ENCODE measurements at places on chromosomes 5 and 9.

GRCh38 chr5:132427281-132428146 lies 58.0 kb downstream of the SLC22A5 start:
- no peak for DNase-seq

DNA sequence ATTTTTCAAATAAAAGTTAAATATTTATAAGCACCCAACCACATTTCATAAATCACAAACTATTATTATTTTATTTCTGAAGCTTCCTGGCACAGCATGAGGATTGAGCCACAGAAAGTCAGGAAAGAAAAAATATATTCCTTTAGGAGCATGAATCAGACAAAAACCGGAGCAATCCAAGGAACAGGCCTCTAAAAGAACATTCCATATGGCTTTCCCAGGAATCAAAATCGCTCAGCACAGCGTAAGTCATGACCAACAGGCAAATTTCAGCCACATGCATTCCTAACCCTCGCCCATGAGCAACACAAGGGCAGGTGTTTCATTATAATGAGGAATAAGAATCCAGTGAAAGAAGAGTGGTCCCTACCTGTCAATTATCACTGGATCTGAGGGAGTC lies 26.7 kb downstream of the EBF1 start:
- no peak for DNase-seq

DNA sequence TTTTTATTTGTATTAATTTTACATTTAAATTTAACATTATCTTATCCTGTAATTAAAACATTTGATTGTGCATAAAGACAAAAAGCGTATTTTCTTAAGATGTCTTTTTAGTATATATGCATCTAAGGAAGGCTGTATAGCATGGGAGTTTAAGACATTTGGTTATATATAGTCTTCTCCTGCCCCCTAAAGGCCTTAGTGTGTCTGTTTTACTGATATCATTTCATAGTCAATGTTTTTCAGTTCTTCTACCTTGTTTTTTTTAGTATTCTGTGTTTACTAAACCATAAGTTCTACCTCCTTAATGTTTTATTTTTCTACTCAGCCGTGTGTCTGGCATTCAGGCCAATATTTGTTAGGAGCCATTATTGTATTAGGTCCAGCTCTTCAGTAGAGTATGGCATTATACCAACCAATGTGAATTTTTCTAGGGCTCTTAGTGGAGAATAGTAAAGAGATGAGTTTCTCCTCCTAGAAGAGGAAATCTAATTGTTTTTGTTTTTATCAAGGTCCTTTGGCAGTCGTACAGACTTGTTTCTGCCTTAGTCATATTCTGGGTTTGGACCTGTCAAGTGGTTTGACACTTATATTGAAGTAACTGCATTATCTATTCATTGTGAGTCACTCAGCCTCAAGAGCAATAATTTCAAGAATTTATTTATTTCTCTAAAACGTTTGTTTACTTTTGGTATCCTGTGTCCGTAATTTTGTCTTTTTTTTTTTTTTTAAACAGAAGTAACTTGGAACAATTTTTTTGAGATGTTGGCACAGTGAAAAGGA lies 74.8 kb downstream of the SLF1 start:
- no peak for DNase-seq

- DNase-seq = no peak
Observed at GRCh38 chr5:128318691-128319090, 219.4 kb downstream of the FBN2 start.

GRCh38 chr9:129338724-129339430 lies 160.8 kb upstream of the IER5L start:
- no peak for DNase-seq

GRCh38 chr9:81390792-81391456 lies 298.4 kb downstream of the TLE1 start:
- DNase-seq = no peak

DNA sequence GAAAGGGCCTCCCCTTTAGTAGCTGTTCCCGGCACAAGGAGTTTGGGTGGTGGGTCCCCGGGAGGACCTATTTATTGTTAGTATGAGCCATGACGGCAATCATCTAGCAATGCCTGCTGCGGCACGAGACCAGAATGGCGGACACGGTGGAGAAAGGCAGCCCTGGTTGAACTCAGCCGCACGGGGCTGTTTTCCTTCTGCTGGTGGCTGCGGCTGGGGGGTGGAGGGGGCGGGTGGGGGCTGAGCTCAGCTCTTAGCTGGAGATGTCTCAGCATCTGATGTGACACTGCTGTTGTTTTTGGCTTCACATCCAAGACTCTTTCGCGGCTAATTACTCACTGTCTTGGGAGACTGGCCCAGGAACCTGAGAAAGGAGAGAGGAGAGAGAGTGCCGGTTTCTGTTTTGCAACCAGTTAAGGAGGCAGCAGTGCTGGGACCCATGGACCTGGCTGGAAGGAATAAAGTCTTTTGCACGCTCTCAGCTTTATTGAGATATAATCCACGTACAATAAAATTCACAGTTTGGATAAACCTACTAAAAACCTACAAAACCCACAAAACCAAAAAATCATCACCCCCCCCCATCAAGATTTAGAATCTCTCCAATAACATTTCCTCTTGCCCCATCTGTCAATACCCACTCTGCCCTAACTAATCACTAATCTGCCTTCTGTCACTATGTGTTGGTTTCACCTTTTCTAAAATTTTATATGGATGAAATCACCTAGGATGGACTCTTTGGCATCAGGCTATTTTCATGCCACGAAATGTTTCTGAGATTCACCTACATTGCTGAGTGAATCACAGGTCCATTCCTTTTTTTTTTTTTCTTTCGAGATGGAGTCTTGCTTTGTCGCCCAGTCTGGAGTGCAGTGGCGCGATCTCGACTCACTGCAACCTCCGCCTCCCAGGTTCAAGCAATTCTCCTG lies 81.8 kb upstream of the NEURL1B start:
- no peak for DNase-seq

DNA sequence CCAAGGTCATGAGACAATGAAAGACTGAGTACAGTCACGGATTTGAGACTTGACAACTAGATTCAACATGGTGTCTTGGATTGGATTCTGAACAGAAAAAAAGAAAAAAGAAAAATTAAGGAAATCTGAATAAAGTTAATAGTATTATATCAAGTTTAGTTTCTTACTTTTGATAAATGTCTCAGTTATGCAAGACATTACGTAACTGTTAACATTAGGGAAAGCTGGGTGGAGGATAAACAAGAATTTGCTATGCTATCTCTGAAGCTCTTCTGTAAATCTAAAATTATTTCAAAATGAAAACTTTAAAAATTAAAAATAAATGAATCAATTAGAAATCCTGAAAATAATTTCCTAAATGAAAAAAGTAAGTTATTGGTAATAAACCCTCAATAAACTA lies 14.4 kb upstream of the DCAF12 start:
- DNase-seq = no peak

DNA sequence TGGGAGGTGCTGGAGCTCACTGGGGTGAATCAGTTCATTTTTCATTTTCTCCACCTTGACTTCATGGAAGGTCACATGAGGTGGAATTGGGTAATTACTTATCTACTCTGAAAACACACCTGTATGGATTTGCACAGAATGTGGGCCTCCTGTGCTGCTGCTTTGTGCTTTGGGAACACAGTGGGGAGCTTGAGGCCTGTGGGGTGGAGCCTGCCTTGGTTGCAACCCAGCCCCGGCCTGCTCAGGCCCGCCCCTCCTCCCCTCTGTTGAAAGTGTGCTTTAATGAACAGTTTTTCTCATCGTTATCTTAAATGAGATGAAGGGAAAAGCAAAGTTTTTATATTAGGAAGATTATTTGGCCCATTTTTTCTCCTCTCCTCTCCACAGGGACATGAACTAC lies 28.5 kb upstream of the DMRT3 start:
- DNase-seq = no peak

DNA sequence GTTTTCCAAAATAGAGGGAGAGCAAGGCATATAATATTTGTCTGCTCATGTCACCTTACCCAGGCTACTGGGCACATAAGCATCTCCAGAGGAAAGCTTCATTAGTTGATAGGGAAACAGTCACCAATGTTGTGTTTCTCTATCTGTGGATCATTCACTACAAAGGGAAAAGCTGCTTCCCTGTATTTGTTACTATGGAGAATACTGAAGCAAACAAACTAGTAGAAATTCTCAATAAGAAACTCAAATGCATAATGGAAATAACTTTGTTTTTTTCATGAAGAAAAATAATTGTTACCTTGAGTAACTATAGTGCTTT lies 138.2 kb downstream of the PCSK1 start:
- DNase-seq = no peak

DNA sequence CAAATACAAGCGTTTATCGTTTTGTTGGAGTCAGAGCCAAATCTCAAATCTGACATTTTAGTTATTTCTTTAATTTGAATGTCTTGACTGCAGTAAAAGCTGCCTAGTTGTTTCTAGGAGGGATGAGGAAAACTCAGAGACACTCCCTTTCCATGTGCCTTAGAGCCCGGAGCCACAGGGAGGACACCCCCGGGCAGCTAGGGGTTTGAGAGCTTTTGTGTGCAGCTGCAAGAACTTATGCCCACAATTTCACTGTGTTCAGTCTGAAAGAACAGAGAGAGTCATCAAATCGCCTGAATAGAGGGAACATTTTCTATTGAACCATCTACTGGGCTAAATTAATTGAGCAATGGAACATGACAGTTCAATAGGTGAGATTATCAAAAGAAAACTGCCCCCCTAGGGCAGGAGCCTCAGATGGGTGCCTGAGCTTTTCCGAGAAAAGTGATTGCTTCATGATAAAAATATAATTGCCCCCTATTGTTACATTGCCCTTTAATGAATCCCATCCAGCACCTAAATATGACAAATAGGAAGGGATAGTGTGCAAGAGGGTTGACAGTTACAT lies 709.3 kb upstream of the RGMB start:
- DNase-seq = no peak

GRCh38 chr5:175697846-175698245 lies 40.0 kb downstream of the HRH2 start:
- DNase-seq = no peak

DNA sequence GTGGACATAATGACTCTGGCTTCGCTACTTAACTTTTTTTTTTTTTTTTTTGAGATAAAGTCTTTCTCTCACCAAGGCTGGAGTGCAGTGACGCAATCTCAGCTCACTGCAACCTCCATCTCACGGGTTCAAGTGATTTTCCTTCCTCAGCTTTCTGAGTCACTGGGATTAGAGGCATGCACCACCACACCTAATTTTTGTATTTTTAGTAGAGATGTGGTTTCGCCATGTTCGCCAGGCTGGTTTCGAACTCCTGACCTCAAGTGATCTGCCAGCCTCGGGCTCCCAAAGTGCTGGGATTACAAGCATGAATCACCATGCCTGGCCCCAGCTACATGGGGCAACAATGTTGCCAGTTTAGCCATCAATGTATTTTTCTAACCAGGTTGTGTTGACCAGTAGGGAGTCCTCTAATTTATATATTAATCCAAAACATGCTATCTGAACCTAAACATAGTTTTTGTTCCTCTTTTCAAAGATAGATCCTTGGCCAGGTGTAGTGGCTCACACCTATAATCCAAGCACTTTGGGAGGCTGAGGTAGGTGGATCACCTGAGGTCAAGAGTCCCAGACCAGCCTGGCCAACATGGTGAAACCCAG lies 120.3 kb upstream of the LHFPL2 start:
- no peak for DNase-seq

- DNase-seq = no peak
Observed at GRCh38 chr9:105957830-105958229, 263.5 kb downstream of the TMEM38B start.

GRCh38 chr5:158264264-158264663 lies 405.3 kb upstream of the CLINT1 start:
- no peak for DNase-seq

GRCh38 chr5:1322955-1323802 lies 21.7 kb downstream of the CLPTM1L start:
- no peak for DNase-seq

- no peak for DNase-seq
Observed at GRCh38 chr5:6737043-6737941, 24.1 kb downstream of the TENT4A start.

GRCh38 chr5:147223343-147223742 lies 11.5 kb upstream of the STK32A start:
- DNase-seq = no peak

DNA sequence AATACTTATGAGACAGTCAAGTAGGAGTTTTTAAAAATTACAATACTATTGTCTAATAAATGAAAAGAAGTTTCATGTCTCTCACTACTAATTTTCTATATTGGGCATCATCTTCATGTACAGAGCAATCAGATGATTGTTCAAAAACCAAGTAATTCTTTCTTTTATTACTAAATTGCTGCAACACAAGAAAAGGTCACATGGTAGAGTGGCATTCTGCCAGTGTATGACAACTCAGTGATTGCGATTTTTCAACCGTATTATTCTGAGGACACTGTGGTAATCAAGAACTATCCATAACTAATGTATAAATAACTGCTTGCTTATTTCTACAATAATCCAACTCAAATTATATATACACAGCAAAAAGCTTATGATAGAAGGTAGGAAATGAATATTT lies 96.7 kb upstream of the GRHPR start:
- DNase-seq = no peak

- no peak for DNase-seq
Observed at GRCh38 chr9:29838491-29839020, 2265.3 kb upstream of the C9orf72 start.

DNA sequence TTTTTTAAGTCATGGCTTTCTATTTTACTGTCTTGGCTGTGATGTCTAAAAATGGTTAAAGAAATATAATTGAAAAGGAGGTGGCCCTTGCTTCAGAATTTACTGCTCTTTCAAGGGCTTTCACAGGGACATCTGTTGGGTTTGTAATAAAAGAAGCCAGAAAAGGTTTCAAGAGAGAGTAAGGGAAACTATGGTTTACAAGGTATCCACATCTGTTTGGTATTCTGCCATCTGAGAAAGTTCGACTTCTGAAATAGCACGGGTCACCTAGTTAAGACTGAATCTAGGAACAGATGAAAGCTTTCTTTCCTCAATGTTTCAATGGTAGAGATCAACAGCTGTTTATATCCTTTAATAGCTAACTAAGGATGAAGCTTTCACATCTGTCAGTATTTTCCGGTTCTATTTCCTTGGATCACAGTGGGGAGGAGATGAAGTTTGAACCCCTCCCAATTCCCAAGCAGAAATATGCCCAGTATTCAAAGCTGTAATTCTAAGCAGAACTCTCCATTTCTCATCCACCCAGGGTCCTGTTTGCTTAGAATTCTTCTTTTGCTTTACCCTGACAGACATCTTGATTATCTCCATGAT lies 72.8 kb upstream of the IFNK start:
- DNase-seq = no peak

GRCh38 chr5:178769617-178770260 lies 39.3 kb upstream of the ZNF354A start:
- no peak for DNase-seq

- DNase-seq = no peak
Observed at GRCh38 chr5:105587963-105588662, 2025.5 kb upstream of the NUDT12 start.

Data from stimulated activated CD8-positive, alpha-beta memory T cell treated with anti-CD3 and anti-CD28 coated beads, Interleukin-7, amount 100 ng/mL, for 24 hours (primary cell).